ENCODE measurements at places on chromosomes 3 and 15.

- DNase-seq: no peak
- no peak overlapping the region for H3K27ac ChIP-seq
- H3K36me3 ChIP-seq: no peaks in the 10 kb centered on the region
- no peak overlapping the region for H3K4me3 ChIP-seq
- H3K27me3 ChIP-seq: no peaks in the 10 kb centered on the region
These were observed 123.3 kb upstream of the CTNNB1 start for GRCh38 chr3:41075975-41076374.

DNA sequence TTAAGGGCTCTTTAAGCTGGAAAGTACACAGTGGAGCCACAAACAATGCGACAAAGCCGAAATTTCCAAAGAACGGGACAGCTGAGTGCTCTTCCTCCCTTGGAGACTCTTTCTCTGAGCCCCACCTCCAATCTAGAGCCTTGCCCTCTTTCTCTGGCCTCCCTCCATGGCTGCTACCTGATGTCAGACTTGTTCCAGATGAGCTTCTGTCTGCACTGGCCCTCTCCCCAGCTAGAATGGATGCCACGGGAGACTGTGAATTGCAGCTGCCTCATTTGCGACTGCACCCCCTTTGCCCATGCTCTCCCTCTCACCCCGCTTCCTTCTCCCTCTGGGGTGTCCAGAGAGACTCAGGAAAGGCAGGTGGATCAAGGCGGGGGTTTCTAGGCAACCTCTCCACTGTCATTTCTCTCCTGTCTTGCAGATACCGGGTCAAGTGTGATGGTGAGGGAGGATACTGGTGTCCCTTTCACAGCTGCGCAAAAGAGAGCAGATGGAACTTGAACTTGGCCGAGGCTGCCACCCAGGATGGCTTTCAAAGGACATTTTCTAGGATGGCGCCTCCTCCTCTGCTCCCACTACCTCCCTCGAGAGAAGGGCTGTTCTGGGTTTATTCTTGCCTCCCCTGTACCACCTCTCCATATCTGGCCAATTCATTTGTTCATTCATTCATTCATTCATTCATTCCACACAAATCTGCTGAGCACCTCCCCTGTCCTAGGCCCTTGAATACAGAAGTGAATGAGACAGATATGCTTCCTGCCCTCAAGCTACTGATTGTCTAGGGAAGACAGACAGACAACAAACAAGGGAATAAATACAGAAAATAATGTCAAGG lies 12.8 kb downstream of the ATP2B2 start:
- H3K27me3 ChIP-seq: peaks cover 2% of the 10 kb centered on the region
- H3K4me3 ChIP-seq: no peak overlapping the region
- H3K4me1 ChIP-seq: no peaks in the 10 kb centered on the region
- DNase-seq: no peak

- no peaks in the 10 kb centered on the region for H3K27me3 ChIP-seq
- peaks cover 50% of the 10 kb centered on the region for H3K4me1 ChIP-seq
- no peak for DNase-seq
- H3K27ac ChIP-seq: peak overlapping the region; percentile 74
These were observed 6.5 kb downstream of the GCSAM start for GRCh38 chr3:112126511-112126911.

DNA sequence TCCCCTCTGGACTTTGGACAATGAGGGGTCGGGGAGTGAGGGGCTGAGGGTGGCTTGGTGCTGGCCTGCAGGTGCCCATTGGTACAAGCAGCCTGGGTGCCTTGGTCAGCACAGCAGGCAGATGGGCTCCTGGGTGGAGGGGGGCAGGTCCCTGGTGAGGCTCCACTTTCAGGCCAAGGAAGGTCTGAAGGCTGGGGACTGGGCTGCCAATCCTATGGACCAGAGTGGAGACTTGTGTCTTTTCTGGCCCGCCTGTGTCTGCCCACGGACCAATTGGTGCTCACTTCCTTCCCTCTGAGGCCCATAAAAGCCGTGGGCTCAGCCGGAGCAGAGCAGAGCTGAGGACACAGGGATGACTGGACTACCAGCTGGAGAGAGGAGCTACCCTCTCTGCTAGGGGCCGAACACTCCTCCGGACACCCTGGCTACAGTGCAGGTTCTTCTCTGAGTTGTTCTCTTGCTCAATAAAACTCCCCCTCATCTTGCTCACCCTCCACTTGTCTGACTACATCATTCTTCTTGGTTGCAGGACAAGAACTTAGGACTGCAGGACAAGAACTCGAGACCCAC lies 31.9 kb upstream of the IREB2 start:
- H3K36me3 ChIP-seq: no peaks in the 10 kb centered on the region
- no peak overlapping the region for H3K4me3 ChIP-seq
- no peak for DNase-seq
- no peaks in the 10 kb centered on the region for H3K4me1 ChIP-seq

GRCh38 chr3:108004647-108005046 lies 86.2 kb downstream of the CD47 start:
- DNase-seq: no peak
- H3K27ac ChIP-seq: peak overlapping the region; percentile 22
- H3K4me3 ChIP-seq: no peak overlapping the region
- H3K27me3 ChIP-seq: peaks cover 3% of the 10 kb centered on the region

DNA sequence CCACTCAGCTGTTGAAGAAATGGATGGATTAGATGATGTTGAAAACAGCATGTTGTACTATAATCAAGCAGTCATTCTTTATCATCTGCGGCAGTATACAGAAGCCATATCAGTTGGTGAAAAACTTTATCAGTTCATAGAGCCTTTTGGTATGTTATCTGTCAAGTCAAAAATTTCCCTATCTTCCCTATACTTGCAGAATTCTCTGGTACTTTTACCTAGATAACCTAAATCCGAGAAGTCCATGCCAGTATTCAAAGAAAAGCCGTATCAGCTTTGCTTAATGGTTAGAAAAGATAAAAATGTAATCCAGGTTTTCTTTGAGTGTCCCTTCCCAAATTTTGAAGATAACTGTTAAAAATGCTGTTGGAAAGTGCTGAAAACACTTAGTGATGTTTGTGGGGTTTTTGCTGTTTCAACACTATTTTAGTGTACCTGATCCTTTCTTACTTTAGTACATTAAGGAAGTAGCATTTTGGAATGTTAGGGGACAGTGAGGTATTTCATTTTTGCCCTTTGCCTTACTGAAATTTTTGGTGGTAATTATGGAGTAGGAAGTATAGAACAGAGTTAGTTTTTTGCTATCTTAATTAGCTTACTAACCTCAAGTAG lies 23.8 kb downstream of the CNOT10 start:
- peaks cover 24% of the 10 kb centered on the region for H3K4me1 ChIP-seq
- H3K27ac ChIP-seq: no peak overlapping the region
- H3K36me3 ChIP-seq: peaks cover 34% of the 10 kb centered on the region
- no peak overlapping the region for H3K4me3 ChIP-seq
- H3K27me3 ChIP-seq: no peaks in the 10 kb centered on the region

DNA sequence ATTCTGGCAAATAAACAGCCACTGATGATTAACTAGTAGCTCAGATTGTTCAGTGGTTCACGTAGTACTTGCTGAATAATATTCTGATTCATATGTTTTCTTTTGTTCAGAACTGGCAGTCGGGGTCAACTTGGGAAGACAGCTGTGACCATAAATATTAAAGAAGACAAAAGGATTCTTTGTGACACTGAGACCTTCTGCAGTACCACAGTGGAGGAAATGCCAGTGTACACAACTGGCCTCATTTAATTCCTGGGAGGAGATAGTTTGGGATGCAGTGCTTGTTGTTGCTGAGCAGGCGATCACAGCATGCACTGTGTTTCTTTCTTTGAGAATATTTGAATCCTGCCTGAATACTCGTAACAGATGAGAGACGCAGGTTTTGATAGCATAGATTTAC lies 26.7 kb upstream of the MCF2L2 start:
- no peaks in the 10 kb centered on the region for H3K27me3 ChIP-seq
- no peaks in the 10 kb centered on the region for H3K4me1 ChIP-seq
- DNase-seq: no peak
